ENCODE measurements at places on chromosomes 6 and 20.

GRCh38 chr6:168225471-168225911, 94.1 kb downstream of the DACT2 start:
- no peak for DNase-seq

- DNase-seq = no peak
These were observed 17.7 kb downstream of the TNFRSF21 start for GRCh38 chr6:47292027-47292426.

DNA sequence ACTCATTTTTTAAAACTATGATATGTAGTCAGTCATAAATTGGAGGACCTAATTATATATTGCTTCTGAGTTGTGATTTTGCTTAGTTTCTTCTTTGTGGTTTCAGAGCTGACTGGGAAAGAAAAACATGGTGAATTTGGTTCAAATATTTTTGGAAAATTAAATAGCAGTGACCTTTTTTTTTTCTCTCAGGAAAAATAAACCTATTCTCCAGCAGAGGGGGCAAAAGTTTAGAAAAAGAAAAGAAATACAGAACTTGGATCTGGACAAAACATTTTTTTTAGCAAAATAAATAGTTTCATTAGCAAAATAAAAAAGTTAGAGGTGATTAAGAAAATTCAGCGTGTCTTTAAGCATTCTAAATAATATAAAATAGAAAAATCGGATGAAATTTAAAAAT, 10.2 kb downstream of the COL10A1 start:
- peak; percentile 9 for DNase-seq

- no peak for DNase-seq
These were observed 83.8 kb upstream of the NXT1 start for GRCh38 chr20:23266530-23267398.

- DNase-seq = no peak
These were observed 636 bp downstream of the RTF2 start for GRCh38 chr20:56469077-56469449.

- no peak for DNase-seq
These were observed 100.8 kb downstream of the DLL1 start for GRCh38 chr6:170190046-170190445.

DNA sequence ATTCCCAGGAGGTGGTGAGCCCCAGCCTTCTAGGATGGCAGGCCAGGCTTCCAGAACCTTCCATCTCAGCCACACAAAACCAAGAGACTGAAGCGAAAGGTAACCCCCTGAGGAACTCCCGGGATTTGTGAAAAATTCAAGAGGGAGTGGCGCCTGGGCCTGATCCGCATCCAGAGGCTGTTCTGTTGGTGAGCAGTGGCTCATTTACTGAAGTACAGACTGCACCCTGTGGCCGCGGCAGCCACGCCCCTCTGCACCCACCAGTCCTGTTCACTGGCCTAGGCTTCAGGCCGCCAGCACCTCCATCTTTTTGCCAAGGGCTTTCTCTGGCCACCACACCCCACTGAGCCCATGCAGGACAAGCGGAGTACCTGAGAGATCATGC, 79.1 kb upstream of the PTPN1 start:
- DNase-seq = no peak

Measured in EL (cell line).